Activated naive CD8-positive, alpha-beta T cell treated with anti-CD3 and anti-CD28 coated beads for 36 hours (primary cell): ENCODE measurements at places on chromosomes 13 and 19.

GRCh38 chr19:38392707-38393308 is 4.3 kb downstream of the SPRED3 start:
- DNase-seq, result no peak

DNA sequence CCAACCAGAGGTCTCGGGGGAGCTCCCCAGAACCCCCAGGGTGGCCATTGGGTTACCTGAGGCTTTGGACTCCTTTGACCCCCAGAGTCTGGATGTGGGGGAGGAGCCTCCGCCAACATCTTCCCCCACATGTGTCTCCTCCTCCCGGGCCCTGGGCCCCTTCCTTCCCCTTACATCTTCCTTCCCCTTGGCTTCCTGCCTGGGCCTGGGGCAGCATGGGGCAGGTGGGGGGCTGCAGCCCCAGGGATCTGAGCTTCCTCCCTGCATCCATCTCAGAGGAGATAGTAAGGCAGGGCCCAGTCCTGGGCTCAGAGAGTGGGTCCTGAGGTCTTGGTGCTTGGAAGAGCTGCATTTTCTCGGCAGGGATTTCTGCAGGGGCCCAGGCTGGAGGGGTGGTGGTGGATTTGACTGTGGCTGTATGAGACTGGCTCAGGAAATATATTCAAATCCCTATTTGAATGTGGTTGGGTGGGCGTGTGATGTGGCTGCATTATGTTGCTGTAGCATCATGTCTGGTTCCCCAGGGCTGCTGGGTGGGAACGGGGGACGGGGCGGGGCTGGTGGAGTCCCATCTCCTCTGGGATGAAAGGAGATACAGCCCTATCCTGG is 919 bp downstream of the VAV1 start:
- DNase-seq, result peak; percentile 72

DNA sequence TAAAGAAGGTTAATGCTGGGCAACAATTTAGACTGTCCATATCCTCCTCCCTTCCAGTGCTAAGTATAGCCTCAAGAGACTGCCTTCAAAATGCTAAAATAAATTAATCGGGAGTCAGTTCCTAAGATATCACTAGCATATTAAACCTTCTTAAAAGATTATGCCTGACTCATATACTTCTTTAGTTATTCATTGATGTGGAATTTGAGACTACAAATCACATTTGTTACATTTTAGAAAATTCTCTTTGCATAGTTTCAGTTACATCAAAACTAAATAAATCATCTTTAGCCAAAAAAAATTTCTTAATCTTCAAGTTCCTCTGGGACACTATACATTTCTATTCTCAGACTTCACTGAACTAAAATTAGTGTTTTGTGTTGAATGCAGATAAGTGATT is 769.1 kb downstream of the PCDH9 start:
- DNase-seq, result no peak

- DNase-seq, result peak; percentile 71
These were observed 39.6 kb downstream of the SHISA2 start for GRCh38 chr13:26011996-26012821.

DNA sequence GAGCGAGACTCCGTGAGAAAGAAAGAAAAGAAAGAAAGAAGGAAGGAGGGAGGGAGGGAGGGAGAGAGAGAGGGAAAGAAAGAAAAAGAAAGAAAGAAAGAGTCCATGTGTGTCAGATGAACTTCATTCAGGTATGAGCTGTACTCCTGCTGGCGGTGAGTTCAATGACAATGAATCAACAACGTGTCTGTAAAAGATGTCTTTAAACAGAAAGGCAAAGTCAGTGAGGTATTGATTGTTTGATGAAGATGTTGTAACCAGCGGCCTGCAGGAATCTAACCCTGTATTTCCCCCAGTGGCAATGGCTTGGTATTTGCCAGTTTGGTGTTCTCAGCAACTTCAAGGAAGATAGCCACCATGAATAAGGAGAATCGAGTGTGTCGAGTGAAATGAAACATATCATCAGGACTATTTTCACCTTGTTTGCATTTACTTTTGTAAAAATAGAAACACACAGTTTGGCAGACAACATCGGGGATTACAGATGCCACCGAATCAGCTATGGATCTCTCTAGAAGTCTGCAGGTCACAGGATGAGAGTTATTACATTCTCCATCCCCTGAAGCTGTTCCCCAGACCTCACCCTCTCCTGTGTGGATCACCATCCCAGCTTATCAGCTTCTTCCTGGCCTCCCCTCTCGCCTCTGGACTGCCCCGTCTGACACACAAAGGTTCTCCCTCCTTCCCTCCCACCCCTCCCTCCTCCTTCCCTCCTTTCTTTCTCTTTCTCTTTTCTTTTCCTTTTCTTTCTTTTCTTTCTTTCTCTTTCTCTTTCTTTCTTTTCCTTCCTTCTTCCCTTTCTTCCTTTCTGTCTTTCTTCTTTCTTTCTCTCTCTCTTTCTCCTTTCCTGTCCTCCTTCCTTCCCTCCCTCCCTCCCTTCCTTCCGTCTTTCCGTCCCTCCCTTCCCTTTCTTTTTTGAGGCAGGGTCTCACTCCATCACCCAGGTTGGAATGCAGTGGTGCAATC is 8.2 kb upstream of the SBK3 start:
- DNase-seq, result no peak

GRCh38 chr19:49593233-49594113 is 2.5 kb downstream of the PRR12 start:
- peak; percentile 94 for DNase-seq

GRCh38 chr13:35333157-35333556 is 143.3 kb downstream of the MAB21L1 start:
- no peak for DNase-seq

DNA sequence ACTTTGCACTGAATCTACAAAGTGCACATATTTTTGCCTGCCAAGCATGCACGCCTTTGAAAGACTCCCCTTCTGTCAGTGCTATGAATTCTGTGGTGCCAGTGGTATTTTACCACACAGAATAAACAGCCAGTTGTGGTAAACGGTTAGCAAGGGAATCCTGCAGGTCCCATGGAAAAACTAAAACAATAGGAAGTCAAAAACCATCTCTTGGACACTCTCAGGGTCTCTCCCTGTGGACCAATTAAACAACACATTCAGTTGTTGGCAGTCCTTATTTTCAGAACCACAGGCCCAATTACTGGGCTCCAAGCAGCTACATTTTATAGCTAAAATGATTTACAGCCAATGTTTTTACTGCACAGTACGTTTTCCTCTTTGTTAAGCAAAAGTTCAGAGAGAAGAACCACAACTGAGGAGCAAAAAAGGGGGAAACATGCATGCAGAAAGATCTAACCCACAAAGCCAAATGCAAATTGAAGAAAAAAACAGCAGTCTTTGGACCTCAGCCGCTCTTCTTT is 116.9 kb downstream of the KCTD12 start:
- no peak for DNase-seq

DNA sequence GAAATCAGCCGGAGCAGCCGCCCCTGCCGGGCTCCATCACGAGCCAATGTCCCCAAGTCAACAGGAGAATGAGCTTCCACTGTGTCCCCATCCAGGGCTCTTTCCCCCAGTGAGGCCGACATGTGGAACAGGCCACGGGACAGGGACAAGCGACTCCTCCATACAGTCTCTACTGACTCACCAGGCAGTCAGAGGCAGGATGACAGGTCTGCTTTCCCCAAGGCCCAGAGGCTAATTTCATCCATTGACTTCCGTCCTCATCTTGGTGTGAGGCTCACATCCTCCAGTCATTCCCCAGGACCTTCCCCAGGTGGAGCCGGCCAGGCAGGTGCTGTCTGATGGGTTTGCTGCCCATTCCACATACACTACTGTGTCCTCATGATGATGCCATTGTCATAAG is 3.5 kb downstream of the CEACAM6 start:
- DNase-seq, result no peak

- peak; percentile 49 for DNase-seq
These were observed 798 bp downstream of the SLC1A5 start for GRCh38 chr19:46787331-46788261.

- DNase-seq, result no peak
These were observed 50.4 kb upstream of the CALM3 start for GRCh38 chr19:46550684-46551083.

GRCh38 chr19:29260477-29261317 is 47.7 kb upstream of the UQCRFS1 start:
- peak; percentile 53 for DNase-seq

- DNase-seq, result no peak
These were observed 17.3 kb upstream of the CLDN10 start for GRCh38 chr13:95535243-95535642.

DNA sequence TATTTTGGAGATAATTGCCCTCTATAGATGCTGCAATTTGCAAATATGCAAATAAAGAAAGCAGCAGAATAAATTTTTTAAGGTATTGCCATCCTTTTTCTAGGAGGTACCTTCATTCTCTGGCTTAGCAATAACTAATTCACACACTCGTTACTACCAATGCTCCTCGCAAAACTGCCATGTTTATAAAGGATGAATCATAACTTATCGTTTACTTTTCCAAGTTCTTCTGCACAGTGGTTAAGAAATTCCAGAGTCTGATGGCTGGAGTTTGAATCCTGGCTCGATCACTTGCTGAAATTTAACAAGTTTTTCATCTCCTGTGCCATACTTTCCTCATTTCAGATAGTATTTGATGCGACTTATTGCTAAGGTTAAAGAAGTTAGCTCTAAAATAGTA is 708.6 kb upstream of the KLHL1 start:
- no peak for DNase-seq

- peak; percentile 92 for DNase-seq
These were observed 38.3 kb downstream of the TMED1 start for GRCh38 chr19:10797541-10798256.

DNA sequence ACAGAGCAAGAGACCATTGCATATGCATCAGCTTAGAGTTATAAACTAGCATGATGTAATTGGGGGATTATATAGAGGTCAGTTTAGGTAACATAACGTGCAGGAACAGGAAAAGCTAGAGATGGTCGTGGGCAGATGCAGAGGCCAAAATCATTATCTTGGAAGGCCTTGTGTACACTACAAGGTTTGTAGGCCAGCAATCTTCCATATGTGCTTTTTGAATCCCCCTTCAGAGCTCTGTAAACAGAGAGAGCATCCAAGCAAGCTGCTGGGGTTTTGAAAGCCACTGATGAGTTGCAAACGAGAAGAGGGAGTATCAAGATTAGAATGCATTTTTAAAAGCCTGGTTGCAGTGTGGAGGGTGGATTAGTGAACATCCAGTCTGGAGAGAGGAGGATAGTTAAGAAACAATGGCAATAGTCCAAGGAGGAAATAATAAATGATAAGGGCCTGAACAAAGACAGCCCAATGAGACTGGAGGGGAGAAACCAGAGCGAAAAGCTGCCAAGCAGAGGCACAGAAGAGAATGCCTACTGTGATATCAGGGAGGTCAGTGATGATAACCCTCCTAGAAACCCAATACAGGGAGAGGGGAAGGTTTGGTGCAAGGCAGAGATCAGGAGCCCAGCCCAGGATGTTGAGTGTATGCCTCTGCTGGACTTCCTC is 109.6 kb downstream of the ZAR1L start:
- DNase-seq, result no peak

- DNase-seq, result no peak
These were observed 262.7 kb downstream of the DLEU7 start for GRCh38 chr13:50580684-50581305.

DNA sequence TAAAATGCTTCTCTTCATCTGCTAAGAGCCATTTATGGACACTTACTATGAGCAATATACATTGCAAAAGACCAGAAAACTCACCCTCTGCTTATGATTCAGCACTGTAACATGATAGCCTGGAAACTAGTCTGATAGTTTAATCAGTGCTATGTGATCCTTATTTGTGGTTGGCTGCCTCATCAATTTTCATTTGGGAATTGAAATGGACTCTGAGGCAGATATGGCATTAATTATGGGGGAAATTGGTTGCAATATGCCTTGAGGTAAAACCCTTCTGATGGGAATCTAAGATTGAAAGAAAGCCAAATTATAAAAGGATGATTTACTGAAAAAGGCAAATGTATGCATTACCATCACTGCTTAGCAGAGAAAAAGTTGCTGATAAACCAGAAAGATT is 33.5 kb downstream of the FAM216B start:
- DNase-seq, result no peak

GRCh38 chr19:45824041-45824471 is 8.9 kb upstream of the RSPH6A start:
- no peak for DNase-seq

GRCh38 chr13:32553720-32554119 is 15.1 kb upstream of the N4BP2L2 start:
- DNase-seq, result no peak

- DNase-seq, result no peak
These were observed 44.5 kb upstream of the PARP4 start for GRCh38 chr13:24557081-24557480.

- no peak for DNase-seq
These were observed 257.8 kb downstream of the TBC1D4 start for GRCh38 chr13:75224053-75224742.

DNA sequence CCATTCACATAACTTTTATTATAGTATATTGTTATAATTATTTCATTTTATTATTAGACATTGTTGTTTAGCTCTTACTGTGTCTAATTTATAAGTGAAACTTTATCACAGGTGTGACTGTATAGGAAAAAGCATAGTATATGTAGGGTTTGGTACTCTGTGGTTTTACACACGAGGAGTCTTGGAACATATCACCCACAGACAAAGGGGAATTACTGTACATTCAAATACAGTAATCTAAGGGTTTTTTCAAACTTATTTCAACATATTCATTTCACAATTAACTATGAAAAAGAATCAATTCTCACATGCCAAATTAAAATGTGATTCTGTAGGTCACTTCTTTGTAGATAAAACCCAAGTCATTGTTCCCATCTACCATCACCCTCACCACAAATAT is 46.0 kb downstream of the RBM26 start:
- no peak for DNase-seq

DNA sequence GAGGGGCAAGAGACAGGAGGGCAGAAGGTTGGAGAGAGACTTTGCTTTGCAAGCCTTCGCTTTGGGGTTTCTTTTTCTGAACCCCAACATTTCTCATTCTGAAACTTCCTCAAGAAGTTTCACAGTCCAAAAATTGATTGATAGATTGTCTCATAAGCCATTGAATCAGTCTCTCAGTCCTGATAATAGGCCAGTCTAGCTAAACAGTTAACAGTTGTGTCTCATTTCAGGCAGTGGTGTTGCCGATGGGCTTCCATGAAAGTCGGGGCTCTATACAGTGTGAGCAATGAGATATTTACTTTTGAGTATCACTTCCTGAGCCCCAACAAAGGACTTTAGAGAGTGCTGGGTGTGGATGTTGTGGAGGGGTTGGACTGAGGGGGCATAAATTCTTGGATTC is 26.5 kb upstream of the SPRY2 start:
- no peak for DNase-seq
